ENCODE measurements at places on chromosomes 6 and 20.

GRCh38 chr6:111725446-111726112, 119.9 kb upstream of the TRAF3IP2 start:
- no peak for DNase-seq

DNA sequence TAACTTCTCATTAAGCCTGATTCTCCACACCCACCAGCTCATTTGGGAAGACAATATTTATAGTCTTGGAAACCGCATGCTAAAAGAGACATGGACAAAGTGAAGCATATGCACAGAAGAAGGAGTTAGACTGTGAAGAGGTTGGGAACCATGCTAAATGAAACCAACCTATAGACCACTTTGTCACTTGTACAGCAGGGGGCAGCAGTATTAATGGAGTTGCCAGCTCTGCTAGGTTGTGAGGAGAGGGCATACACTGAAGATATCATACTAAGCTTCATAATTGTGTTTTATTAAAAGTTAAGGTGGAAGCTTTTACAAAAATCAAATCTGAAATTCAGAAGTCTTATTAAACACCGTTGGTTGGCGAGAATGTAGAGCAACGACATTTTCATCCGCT, 38.3 kb upstream of the HMGCLL1 start:
- no peak for DNase-seq

- DNase-seq: no peak
Measured at GRCh38 chr6:53179961-53180651, 31.5 kb upstream of the GCM1 start.

- no peak for DNase-seq
Measured at GRCh38 chr20:64228751-64229506, 26.6 kb upstream of the PCMTD2 start.

DNA sequence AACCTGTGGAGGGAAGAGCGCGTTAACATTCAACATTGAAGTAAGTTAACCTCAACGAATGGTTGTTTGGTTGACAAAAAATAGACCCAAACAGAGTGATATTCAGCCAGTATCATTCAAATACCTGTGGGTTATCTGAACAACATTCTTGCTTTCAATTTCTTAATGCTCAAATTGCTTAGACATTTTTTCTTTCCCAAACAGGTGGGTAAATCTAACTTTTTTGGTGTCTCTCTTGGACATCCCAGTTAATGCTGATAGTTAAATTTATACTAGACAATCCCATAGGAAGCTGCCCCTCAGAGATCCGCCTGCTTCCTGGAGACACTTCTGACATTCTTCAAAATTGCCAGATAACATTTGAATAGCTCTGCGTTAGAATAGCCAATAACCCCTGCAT, 14.1 kb upstream of the PFDN4 start:
- DNase-seq: no peak

Data from AG09309 (cell line).